Left lung (tissue), 14 donors: ENCODE measurements at places on chromosomes 1 and 21. TPM values are rescaled to one million over a fixed set of nuclear protein-coding genes. Genes with fewer than 3 reads are reported as not detected.
A peak's percentile ranks its signal among the peaks of the same experiment; 100 is the strongest.

GRCh38 chr1:53153752-53154151 is 11.3 kb upstream of the SLC1A7 start:
- H3K4me1 ChIP-seq: no peaks in the 10 kb centered on the region
- H3K4me3 ChIP-seq: no peak overlapping the region
- no peaks in the 10 kb centered on the region for H3K36me3 ChIP-seq
- DNase-seq: no peak
- no peaks in the 10 kb centered on the region for H3K27me3 ChIP-seq

DNA sequence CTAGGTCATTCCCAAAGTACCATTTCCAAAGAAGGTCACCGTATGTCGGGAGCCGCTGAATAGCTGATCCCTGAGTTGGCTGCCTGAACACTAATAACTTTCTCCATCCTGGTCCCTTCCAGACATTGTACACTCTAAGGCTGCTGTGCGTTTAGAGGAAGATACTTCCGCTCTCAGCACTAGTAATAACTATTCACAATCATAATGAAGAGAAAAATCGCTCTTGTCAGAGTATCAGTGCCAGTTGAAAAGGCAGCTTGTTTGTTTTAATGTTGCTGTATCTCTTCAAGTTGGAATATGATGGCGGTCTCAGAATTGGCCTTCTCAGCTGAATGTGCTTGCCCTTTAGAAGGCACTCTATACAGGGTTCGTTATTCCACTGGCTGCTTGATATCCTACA is 43.5 kb downstream of the TGFB2 start:
- H3K36me3 ChIP-seq: no peaks in the 10 kb centered on the region
- DNase-seq: no peak

SERINC2 gene
- 46.7 TPM for total RNA-seq

DNA sequence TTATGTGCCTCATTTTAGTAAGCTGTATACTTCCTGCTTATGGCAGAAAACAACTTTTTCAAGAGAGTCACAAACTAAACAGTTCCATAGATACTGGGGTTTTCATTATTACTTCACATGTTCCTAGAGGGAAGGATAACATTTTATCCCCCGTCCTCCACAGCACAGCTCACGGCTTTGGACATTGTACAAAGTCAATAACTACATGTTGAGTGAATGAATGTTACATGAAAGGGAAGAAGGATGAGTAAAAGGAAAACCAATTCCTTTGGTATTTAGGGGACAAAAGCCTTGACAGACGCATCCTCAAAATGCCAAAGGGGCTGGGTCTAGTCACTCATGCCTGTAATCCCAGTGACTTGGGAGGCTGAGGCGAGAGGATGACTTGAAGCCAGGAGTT is 14.8 kb downstream of the PI4KB start:
- no peaks in the 10 kb centered on the region for H3K36me3 ChIP-seq
- no peaks in the 10 kb centered on the region for H3K27me3 ChIP-seq
- H3K27ac ChIP-seq: peak overlapping the region; percentile 65
